Central memory CD8-positive, alpha-beta T cell (primary cell): ENCODE measurements at places on chromosomes 6 and 20.

GRCh38 chr6:106630366-106630765 lies 988 bp downstream of the QRSL1 start:
- DNase-seq = no peak

DNA sequence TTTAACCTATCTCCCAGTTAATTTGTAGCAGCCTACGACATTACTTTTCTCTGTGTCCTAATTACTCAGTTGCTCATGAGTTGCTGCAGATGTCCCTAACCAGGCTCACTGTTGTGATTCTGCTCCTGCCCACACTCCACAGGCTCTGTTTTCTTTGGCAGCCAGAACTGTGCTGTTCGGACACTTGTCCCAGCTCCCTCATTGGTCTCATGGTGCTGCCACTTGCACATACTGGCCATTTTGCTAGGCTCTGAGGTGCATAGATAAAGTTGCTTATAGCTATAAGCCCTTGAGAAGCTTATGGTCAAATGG lies 55.0 kb downstream of the NOX3 start:
- DNase-seq = no peak

DNA sequence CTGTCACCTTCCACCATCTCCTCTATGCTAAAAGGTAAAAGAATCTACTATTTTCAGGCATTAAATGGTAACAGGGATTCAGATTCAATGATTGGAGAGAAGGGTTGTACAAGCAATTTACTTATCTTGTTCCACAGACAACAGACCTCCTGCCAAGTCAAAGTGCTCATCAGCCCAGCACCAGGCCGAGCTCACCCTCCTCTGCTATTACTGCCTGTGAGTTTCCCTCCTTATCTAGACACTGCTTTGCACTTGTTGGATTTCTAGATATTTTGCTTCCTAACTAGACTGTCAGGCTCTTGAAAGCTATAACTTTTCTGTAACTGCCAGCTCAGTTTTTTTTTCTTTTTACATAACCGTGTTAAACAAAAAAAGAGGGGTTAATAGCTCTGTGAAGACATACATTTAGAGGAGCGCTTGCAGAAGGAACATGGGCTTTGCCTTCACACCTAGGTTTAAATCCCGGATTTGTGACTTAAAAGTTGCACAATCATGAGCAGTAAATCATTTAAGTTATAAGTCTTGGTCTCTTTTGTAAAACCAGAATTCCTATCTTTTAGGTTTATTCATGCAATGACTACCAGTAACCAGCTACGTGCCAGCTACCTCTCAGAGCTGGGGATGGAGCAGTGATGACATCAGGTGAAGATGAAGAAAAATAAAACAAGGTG lies 1.1 kb upstream of the FAM162B start:
- no peak for DNase-seq

DNA sequence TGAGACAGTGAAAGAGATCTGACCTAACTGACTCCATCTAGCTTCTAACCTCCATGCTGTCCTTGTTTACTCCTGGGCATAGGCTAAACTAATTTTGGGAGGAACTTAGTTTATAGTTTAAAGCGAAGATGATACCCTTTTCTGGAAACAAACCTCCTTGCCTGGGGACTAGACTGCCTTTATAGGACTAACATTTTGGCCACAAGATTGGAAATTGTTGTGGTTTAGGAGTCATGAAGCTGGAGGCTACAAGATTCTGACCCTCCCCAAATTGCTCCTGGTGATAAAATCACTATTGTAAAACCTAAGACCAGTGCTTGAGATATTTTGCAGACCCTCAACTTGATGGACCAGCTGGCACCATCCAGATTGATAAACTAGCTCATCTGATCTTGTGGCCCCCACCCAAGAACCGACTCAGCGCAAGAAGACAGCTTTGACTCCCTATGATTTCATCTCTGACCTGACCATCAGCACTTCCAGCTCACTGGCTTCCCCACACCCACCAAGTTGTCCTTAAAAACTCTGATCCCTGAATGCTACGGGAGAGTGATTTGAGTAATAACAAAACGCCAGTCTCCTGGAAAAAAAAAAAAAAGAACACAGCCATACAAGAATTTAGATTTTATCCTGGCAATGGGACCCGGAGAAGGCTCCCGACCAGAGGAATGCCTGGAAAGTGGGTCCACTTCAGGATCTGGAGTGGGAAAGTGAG lies 63.0 kb downstream of the ABHD12 start:
- no peak for DNase-seq

DNA sequence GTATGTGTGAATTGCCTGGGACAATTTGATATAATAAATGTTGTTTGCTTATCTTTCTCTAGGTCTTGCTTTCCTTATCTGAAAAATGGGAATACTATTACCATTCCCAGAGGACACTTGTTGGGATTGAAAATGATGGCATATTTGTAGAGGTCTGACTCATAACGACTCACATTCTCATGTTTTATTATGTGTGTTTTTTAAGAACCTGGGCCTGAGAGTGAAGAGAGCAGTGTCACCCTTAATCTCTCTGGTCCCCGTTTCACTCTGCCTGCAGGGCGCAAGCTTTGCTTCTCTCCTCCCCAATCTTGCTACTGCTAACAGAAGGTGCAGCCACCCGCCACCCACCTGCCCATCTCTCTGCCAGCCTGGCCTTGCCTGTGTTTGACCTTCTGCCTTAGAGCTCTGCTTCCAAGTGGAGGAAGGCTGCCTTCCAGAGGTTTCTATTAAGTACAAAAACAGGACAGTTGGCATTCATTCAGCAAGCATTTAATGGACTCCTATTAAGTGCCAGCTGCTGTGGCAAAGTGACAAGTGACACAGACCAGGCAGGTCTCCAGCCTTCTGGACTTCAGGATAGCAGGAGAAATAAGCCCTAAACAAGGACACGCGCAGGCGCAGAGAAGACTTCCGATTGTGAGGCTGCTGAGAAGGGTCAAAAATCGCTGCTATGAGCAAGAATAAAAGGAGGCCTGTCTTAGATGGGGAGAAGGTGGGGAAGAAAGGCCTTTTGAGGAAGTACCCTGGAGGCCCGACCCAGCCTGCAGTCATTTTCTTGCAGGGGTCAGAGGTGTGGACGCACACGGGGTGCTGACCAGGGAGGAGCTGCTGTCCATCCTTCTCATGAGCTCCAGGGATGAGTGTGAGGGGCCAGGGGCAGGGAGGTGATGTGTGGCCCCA lies 112.5 kb downstream of the JPH2 start:
- no peak for DNase-seq

- no peak for DNase-seq
Measured at GRCh38 chr6:137105375-137105774, 60.6 kb upstream of the IL20RA start.

DNA sequence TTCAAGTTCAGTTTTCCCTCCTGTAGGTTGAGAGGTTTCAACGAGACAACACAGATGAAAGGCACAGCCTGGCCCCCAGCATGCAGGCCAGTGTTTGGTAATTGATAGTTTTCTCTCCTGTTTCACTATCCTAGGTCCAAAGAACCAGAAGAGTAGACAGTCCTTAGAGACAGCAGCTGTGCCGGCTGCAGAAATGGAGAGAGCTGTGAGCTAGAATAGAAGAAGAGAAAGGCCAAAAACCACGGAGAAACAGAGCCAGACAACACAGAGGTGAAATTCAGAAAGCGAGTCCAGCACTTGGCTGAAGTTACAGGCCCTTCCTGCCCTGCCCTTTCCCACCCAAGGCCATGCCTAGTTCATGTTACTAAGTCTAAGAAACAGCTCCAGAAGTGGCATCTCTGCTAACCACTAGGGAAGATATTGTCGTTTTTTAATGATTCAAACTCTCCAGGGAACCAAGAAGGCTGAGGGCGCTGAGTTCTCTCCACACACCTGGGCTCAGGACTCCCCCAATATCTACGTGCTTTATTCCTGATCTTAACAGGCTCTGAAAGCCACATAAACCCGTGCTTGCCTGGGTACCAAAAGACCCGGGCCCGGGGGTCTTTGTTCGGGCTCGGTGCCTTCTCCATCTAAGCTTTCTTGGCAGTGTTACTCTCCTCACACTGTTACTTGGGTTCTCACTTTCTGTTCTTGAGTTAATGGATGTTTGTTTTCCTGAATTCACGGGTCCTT lies 16.5 kb upstream of the RBPJL start:
- no peak for DNase-seq

DNA sequence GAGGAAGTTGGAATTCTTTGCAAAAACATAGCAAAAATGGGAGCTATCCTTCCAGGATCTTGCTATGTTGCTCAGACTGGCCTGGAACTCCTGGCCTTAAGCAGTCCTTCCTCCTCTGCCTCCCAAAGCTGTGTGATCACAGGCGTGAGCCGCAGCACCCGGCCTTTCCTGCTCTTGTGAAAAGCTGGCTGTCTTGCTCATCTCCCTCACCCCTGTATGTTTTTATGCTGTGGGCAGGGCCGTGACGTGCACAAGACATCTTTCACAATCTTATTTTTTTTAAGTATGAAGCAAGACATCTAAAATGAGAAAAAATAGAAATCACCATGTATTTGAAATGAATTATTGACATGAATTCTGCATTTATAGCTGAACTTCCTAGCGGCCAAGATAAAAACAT lies 110.4 kb downstream of the SAMD5 start:
- no peak for DNase-seq

- no peak for DNase-seq
Measured at GRCh38 chr20:15060265-15061060, 723.1 kb upstream of the FLRT3 start.

DNA sequence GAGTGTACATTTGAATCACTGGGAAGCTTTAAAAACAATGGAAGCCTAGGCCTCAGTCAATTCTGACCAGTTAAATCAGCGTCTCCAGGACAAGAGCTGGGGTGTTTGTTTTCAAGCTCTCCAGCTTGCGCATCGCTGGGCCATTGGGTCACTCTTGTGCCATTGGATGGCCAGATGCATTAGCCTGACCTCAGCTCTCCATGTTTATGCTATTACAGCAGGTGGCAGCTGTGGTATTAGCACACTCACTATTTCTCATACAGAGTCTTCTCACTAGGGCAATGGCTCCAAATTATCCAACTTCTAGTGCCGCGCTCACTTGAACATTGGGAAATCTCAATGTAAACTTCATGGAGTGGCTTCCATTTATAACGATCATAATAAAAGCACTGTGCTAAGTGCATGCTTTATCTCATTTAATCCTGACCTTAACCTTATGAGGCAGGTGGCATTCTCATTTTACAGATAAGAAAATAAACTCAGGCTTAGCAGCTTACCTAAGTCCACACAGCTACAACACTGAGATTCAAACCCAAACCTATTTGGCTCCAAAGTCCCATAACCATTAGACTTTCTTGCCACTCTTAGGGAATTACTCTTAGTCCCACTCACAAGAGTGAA lies 108.8 kb downstream of the PPP1R14C start:
- no peak for DNase-seq
